ENCODE measurements at places on chromosomes 6 and 20. TPM values are rescaled to one million over a fixed set of nuclear protein-coding genes. Genes with fewer than 3 reads are reported as not detected.
A peak's percentile ranks its signal among the peaks of the same experiment; 100 is the strongest.

DNA sequence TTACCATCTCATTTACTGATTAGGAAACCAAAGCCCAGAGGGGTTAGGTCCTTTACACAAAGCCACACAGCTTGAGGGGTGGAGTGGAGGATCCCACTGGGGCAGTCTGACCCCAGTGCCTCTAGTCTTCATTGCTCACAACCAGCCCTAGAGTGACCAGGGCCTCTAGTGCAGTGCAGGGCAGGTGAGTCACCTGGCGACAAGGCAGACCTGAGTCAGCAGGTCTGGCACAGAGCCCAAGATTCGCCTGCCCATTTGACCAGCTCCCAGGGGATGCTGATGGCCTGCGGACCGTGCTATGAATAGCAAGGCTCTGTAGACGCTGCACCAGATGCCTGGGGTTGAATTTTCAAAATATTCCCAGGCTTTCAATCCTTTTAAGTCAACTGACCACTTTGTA lies 29.9 kb downstream of the CDH26 start:
- no peak overlapping the region for H3K27ac ChIP-seq
- DNase-seq = no peak
- H3K4me3 ChIP-seq = no peak overlapping the region
- H3K27me3 ChIP-seq = no peaks in the 10 kb centered on the region

GRCh38 chr6:166014966-166015365 lies 152.7 kb downstream of the TBXT start:
- no peaks in the 10 kb centered on the region for H3K36me3 ChIP-seq
- H3K27ac ChIP-seq = no peak overlapping the region
- H3K4me3 ChIP-seq = no peak overlapping the region
- no peak for DNase-seq

KCNQ2 gene
- not detected for total RNA-seq

DNA sequence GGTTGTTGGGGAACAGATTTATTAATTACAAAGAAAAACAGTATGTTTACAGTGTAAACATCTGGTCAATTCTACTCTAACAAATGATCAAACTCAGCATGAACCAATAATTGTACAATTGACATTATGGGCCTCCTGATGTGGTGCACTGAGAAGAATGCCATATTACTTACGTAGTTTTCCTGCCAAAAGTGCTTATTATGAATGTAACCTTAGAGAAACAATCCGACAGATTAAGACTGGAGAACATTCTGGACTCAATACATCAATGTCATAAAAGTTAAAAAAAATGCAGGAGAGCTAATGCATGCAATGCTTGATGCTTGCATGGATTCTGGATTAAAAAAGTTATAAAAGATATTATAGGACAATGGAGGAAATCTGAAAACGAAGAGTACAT lies 69.0 kb downstream of the LYRM4 start:
- H3K27me3 ChIP-seq = no peaks in the 10 kb centered on the region
- no peaks in the 10 kb centered on the region for H3K36me3 ChIP-seq
- no peak for DNase-seq
- H3K4me3 ChIP-seq = no peak overlapping the region
- H3K4me1 ChIP-seq = no peaks in the 10 kb centered on the region

GRCh38 chr6:158761746-158762145 lies 57.4 kb downstream of the EZR start:
- H3K4me1 ChIP-seq = no peaks in the 10 kb centered on the region
- H3K27me3 ChIP-seq = no peaks in the 10 kb centered on the region
- H3K27ac ChIP-seq = no peak overlapping the region
- H3K36me3 ChIP-seq = peaks cover 20% of the 10 kb centered on the region

GRCh38 chr20:24096864-24097450 lies 108.4 kb upstream of the GGTLC1 start:
- H3K27ac ChIP-seq = no peak overlapping the region
- H3K4me3 ChIP-seq = no peak overlapping the region
- DNase-seq = no peak
- peaks cover 4% of the 10 kb centered on the region for H3K4me1 ChIP-seq

DNA sequence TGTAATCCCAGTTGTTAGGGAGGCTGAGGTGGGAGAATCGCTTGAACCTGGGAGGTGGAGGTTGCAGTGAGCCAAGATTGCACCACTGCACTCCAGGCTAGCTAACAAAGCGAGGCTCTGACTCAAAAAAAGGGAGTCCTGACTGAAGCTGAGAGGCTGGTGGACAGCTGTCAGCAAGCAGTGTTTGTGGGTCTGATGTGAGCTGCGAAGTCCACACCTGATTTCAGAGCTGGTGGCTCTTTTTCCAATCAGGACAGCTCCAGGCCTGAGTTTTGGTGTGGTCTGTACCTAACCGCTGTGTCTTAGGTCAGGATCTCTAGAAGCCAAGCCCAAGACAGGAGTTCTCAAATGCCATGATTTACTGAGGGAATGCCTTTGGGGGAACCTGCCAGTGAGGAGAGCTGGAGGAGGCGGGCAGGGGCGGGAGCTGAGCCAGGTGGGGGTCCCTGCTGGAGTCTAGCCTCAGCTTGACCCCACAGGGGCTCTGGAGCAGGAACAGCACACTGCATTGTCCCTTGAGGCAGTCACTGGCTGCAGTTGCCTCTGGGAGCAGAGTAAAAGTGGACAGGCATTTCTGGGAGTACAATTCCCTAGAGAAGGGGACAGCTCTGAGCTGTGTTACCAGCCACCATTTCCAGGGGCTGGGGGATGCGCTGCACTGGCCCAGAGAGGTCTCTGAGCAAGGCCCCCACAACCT lies 5.0 kb downstream of the GFRA4 start:
- DNase-seq = no peak
- H3K27ac ChIP-seq = no peak overlapping the region
- H3K36me3 ChIP-seq = no peaks in the 10 kb centered on the region

GPR63 gene
- total RNA-seq = 1.5 TPM

COL20A1 gene
- total RNA-seq = not detected

DNA sequence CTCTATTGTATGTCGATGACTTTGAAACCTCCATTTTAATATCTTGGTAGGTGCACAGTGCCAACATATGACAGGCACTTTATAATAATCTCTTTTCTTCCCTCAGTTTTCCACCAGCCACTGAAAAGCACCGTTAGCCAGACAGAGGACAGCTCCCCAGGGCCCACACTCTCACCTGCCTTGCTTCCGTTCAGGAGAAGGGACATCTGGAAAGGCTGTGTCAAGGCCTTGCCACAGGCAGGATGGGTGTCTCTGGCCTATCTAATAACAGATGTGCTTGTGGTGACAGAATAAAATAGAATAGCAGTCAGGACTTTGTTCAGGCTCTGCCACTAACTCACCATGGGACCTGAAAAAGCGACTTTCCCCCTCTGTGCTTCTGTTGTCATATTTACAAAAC lies 75.5 kb upstream of the CCDC167 start:
- no peaks in the 10 kb centered on the region for H3K36me3 ChIP-seq
- DNase-seq = no peak
- no peaks in the 10 kb centered on the region for H3K4me1 ChIP-seq

GRCh38 chr6:84953111-84953755 lies 188.8 kb upstream of the TBX18 start:
- no peak overlapping the region for H3K4me3 ChIP-seq
- H3K36me3 ChIP-seq = no peaks in the 10 kb centered on the region
- no peaks in the 10 kb centered on the region for H3K4me1 ChIP-seq
- H3K27ac ChIP-seq = no peak overlapping the region

COL9A3 gene
- not detected for total RNA-seq

FAM217A gene
- not detected for total RNA-seq

- no peaks in the 10 kb centered on the region for H3K36me3 ChIP-seq
- no peaks in the 10 kb centered on the region for H3K27me3 ChIP-seq
- H3K27ac ChIP-seq = no peak overlapping the region
- no peak for DNase-seq
These were observed 508.1 kb downstream of the KIF16B start for GRCh38 chr20:16064989-16065707.

DNA sequence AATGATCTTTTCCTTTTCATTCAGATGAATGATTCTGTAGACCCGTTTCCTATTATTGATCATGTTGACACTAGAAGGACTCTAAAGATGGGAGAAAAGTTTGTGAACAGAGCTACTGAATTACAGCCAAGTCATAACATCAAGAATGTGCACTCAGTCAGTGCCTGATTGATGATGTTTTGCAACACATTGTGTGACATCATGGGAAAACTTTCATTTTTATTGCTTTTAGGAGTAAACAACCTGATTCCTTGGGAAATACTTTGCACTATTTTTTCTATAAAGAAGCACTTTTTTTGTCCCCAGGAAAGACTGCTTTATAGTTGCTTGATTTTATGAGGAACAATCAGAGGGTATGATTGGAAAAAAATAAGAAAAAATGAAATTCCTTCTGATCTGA lies 383.8 kb upstream of the JAG1 start:
- H3K27me3 ChIP-seq = no peaks in the 10 kb centered on the region
- H3K27ac ChIP-seq = no peak overlapping the region
- DNase-seq = no peak
- no peaks in the 10 kb centered on the region for H3K36me3 ChIP-seq
- no peak overlapping the region for H3K4me3 ChIP-seq

COL11A2 gene
- 1.1 TPM for total RNA-seq

DNA sequence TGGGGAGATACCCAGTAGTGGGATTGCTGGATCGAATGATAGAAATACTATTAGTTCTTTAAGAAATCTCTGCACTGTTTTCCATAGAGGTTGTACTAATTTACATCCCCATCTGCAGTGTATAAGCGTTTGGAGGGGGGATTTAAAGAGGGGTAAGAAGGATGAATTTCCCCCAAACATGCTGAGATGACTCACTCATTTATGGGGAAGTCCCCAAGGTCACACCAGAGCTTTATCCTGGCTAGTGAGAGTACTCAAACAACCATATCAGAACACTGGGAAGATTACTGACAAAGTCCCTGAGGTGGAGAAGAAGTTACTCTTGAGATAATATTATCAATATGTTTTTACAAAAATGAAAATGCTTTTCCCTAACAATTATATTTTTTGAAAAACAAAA lies 44.0 kb downstream of the ROS1 start:
- no peak overlapping the region for H3K4me3 ChIP-seq
- no peak overlapping the region for H3K27ac ChIP-seq
- DNase-seq = no peak
- H3K27me3 ChIP-seq = no peaks in the 10 kb centered on the region
- H3K36me3 ChIP-seq = no peaks in the 10 kb centered on the region
- H3K4me1 ChIP-seq = no peaks in the 10 kb centered on the region

- H3K4me3 ChIP-seq = no peak overlapping the region
- H3K4me1 ChIP-seq = no peaks in the 10 kb centered on the region
These were observed 558.5 kb downstream of the CD83 start for GRCh38 chr6:14676064-14676463.

NKX2-4 gene
- not detected for total RNA-seq

DNA sequence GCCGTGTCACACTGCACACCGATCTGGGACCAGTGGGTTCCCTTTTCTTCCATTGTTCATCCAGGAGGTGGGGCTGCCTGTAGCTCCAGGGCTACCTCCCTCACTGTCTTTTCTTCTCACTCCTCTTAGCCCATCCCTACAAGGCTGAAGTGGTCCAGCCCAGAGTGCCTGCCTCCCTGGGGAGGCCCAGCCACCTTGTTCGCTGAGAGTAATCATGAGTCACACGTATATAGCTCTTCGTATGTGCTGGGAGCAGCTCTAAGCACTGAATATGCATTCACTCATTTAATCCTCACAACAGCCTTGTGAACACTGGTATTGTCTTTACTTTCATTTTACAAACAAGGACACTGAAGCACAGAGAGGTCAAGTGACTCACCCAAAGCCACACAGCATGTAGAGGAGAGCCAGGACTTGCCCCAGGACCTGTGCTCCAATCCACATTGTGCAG lies 14.7 kb upstream of the CCDC167 start:
- no peak for DNase-seq
- peak overlapping the region; percentile 98 for H3K27ac ChIP-seq
- H3K27me3 ChIP-seq = no peaks in the 10 kb centered on the region
- H3K4me1 ChIP-seq = peaks cover 84% of the 10 kb centered on the region
- H3K4me3 ChIP-seq = peak overlapping the region; percentile 13

DNA sequence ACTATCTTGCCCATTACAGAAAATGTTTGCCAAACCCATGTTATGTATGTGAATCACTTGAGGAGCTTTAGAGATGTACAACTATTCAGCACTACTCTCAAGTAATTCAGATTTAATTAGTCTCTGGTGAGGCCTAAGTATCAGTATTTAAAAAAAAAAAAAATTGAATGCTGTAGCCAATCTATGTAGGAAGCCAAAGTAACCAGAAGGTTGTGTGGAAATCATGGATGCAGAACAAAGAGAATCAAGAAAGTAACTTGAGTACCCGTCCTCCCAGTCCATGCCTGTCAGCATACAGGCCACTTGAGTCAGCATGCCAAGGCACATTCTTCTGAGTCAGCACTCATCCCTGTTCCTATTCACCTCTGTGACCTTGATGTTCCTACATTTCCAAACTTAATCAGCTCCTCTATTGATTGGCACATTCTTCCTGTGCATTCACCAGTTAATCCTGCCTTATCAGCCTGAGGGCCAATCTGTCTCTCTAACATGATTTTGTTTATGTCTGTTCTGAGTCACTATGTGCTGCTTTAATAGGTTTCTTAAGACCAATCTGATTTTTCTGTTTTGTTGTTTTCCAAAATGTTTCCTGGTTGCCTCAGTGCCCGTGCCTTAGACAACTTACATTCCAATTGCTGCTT lies 165.6 kb downstream of the KCNQ5 start:
- H3K4me3 ChIP-seq = no peak overlapping the region
- no peaks in the 10 kb centered on the region for H3K36me3 ChIP-seq
- no peak for DNase-seq
- no peaks in the 10 kb centered on the region for H3K27me3 ChIP-seq
- H3K27ac ChIP-seq = no peak overlapping the region
- no peaks in the 10 kb centered on the region for H3K4me1 ChIP-seq

DNA sequence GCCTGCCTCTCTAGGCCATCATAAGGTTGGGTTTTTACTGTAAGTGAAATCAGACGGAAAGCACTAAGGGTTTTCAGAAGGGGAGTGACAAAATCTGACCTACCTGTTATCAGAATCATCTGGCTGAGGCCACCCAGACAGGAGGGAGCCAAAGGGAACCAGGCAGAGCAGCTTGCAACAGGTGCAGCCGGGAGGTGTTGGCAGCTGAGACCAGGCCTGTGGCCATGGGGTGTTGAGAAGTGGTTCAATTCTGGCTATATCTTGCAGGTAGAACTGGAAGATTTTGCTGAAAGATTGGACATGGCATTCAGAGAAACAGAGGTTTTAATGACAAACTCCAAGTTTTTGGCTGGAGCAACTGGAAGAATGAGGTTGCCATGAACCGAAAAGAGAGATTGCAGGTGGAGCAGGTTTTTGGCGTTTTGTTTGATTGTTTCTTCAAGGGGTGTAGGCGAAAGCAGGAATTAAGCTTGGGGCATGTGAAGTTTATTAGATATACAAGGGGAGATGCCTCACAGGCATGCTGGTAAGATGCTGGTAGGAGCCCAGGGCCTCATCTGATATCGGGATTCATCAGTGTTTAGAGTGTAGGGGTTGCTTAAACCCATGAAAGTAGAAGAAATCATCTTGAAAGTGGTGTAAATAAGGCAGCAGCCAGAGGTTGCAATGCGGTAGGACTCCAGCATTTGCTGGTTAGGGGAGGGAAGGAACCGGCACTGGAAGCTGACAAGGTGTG lies 35.1 kb upstream of the MAP3K4 start:
- H3K36me3 ChIP-seq = no peaks in the 10 kb centered on the region
- no peak overlapping the region for H3K4me3 ChIP-seq

DNA sequence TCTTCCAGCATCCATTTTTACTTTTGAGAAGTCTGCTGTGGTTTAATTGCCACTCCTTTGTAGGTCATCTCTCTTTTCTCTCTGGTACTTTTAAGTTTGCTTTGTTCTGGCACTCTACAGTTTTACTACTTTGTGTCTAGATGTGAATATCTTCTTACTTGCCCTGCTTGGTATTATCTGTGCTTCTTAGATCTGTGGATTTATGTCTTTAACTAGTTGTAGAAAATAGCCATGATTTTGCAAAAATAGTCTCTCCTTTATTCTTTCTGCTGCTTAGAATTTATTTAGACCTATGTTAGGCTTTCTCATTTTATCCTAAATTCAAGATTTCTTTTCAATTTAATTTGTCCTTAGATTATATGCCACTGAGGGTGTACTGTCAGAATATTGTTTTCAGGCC lies 5.2 kb upstream of the MAK start:
- H3K4me3 ChIP-seq = no peak overlapping the region
- DNase-seq = no peak
- H3K27ac ChIP-seq = no peak overlapping the region
- no peaks in the 10 kb centered on the region for H3K36me3 ChIP-seq
